ENCODE measurements at places on chromosomes 3 and 15.

GRCh38 chr3:137105277-137105977 lies 147.6 kb downstream of the IL20RB start:
- peak; percentile 60 for DNase-seq

DNA sequence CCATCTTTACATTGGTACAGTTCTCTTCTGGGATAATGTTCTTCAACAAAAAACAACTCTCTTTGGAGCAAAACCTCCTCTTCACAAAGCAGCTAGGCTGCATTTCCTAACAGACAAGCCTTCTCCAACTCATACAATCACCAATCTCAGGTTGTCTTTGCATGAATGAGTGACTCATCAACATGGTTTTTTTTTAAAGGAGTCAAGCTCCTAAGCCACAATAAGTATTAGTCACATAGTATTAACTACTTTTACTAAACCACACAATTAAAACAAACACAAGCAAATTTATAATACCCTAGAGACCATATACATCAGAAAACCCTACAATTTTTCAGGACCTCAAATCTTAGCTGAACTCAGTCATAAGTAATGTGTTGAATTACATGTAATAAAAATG lies 137.4 kb downstream of the TBC1D5 start:
- DNase-seq, result no peak

- DNase-seq, result no peak
Measured at GRCh38 chr3:158785972-158786371, 15.9 kb upstream of the MFSD1 start.

- no peak for DNase-seq
Measured at GRCh38 chr3:57876632-57877031, 120.5 kb downstream of the SLMAP start.

GRCh38 chr3:169667166-169668071 lies 3.9 kb upstream of the MECOM start:
- no peak for DNase-seq

GRCh38 chr3:122314228-122314876 lies 10.7 kb upstream of the CSTA start:
- no peak for DNase-seq

GRCh38 chr3:80601479-80601878 lies 833.7 kb upstream of the ROBO1 start:
- DNase-seq, result no peak

- no peak for DNase-seq
Measured at GRCh38 chr15:89170364-89170763, 51.0 kb downstream of the RLBP1 start.

DNA sequence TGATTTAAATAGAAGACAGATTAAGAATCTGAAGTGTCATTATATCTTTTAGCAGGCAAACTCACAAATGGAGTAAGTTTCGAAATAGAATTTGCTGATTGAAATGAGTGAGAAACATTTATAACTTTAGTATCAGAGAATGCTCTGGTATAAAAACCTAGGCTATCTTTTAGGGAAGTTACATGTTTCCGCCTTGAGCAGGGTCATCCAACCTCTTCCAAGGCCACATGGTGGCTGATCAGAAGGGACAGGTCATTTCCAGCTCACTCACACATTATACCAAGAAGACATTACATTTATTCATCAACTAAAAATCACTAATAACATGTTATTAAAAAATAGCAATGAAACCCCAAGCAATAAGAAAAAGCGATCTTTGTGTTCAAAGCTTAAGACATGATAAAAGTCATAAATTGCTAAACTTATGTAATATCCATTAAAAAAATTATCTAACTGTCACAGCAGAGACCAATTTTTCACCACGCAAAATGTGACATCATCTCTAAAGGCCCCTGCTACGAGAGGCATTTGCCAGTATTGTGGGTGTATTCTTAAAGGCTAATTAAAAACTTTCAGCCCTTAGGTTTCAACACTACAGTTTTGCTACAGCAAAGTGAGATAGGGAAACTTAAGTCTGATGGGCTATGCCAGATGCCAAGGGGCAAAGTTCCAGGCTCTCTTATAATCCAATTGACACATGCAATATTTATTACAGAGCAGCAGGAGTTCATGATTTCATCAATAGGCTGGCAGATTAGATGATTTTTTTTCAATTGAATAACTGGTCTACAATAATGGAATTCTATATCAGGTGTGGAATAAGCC lies 240.4 kb upstream of the TBL1XR1 start:
- no peak for DNase-seq

GRCh38 chr3:69400683-69401082 lies 14.8 kb upstream of the FRMD4B start:
- DNase-seq, result no peak

Measured in DMS79 (cell line).